Tibial nerve (tissue), 4 donors: ENCODE measurements at places on chromosomes 16 and 17. TPM values are rescaled to one million over a fixed set of nuclear protein-coding genes. Genes with fewer than 3 reads are reported as not detected.

- no peaks in the 10 kb centered on the region for H3K27me3 ChIP-seq
- H3K4me1 ChIP-seq = peaks cover 8% of the 10 kb centered on the region
- no peak for DNase-seq
Measured at GRCh38 chr17:8044819-8045810, 6.3 kb downstream of the ALOX15B start.

The CNGB1 gene
- not detected for total RNA-seq

DNA sequence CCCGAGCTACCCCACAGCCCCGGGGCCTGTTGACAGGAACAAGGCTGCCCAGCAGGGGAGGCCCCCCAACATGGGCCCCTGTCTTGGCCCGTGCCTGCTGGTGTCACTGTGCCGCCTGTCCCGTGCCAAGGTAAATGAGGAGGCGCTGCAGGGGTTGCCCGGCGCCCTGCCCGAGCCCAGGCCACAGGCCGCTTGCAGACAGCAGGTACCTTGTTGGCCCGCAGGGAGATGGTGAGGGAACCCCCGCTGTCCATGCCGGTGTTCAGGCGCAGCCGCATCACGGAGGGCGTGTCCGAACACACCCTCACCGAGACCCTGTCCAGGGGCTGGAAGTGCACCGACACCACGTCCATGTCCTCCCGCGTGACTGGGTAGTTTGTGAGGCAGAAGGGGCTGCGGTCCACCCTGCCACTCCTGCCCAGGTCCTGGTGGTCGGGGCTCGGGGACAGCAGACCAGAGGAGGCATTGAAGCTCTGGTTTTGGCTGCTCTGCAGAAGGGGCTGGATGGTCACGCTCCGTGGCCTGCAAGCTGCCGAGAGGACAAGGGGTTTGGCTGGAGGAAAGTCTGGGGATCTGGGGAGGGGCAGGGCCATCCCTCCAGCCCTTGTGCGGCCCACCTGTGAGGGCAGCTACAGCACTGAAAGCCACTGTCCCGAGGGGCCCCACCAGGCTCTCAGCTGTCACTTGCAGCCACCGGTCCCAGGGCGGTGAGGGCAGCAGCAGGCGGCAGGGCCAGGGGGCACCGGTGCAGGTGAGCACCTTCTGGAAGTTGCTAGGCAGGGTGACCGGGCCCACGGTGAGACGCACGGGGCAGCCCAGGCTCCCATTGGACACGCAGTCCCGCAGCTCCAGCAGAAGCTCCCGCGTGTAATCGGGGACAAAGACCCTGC lies 5.6 kb downstream of the PGAP6 start:
- no peaks in the 10 kb centered on the region for H3K27me3 ChIP-seq
- DNase-seq = no peak
- no peak overlapping the region for H3K4me3 ChIP-seq
- H3K4me1 ChIP-seq = peaks cover 8% of the 10 kb centered on the region
- H3K36me3 ChIP-seq = no peaks in the 10 kb centered on the region

The CX3CL1 gene
- total RNA-seq = 12.3 TPM

GRCh38 chr17:66192378-66192687 lies 400 bp upstream of the CEP112 start:
- no peak for DNase-seq
- H3K27me3 ChIP-seq = no peaks in the 10 kb centered on the region
- peaks cover 20% of the 10 kb centered on the region for H3K4me1 ChIP-seq
- peak overlapping the region; percentile 42 for H3K27ac ChIP-seq
- no peaks in the 10 kb centered on the region for H3K36me3 ChIP-seq

DNA sequence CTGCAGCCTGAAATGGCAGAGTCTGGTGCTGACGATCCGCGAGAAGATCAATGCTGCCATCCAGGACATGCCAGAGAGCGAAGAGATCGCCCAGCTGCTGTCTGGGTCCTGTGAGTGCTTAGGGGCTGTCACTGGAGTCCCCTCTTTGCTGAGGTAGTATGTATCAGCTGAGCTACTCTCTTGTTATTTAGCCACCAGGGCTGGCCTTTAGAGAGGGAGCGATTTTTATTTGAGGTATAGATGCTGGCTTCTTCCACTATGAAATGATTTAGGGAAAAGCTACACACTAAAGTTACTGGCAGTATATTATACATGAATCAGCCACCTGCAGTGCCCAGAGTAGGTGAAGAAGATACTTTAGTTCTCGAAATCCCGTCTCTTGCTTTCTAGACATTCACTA lies 2.6 kb downstream of the CDK5RAP3 start:
- peaks cover 29% of the 10 kb centered on the region for H3K4me1 ChIP-seq
- peaks cover 53% of the 10 kb centered on the region for H3K36me3 ChIP-seq
- no peak overlapping the region for H3K4me3 ChIP-seq
- H3K27ac ChIP-seq = no peak overlapping the region
- H3K27me3 ChIP-seq = no peaks in the 10 kb centered on the region

GRCh38 chr17:43608313-43608712 lies 53.4 kb downstream of the MEOX1 start:
- no peaks in the 10 kb centered on the region for H3K4me1 ChIP-seq
- no peak overlapping the region for H3K4me3 ChIP-seq
- H3K36me3 ChIP-seq = no peaks in the 10 kb centered on the region
- no peak overlapping the region for H3K27ac ChIP-seq

- H3K4me1 ChIP-seq = no peaks in the 10 kb centered on the region
- H3K27ac ChIP-seq = no peak overlapping the region
- H3K27me3 ChIP-seq = peaks cover 3% of the 10 kb centered on the region
- no peak for DNase-seq
- no peaks in the 10 kb centered on the region for H3K36me3 ChIP-seq
- no peak overlapping the region for H3K4me3 ChIP-seq
Measured at GRCh38 chr17:61524319-61524718, 66.7 kb downstream of the NACA2 start.

GRCh38 chr16:86821895-86822294 lies 243.5 kb downstream of the FOXL1 start:
- no peaks in the 10 kb centered on the region for H3K4me1 ChIP-seq
- H3K27me3 ChIP-seq = peaks cover 39% of the 10 kb centered on the region
- DNase-seq = no peak
- no peak overlapping the region for H3K4me3 ChIP-seq
- H3K36me3 ChIP-seq = no peaks in the 10 kb centered on the region

The HOXB8 gene
- total RNA-seq = not detected

DNA sequence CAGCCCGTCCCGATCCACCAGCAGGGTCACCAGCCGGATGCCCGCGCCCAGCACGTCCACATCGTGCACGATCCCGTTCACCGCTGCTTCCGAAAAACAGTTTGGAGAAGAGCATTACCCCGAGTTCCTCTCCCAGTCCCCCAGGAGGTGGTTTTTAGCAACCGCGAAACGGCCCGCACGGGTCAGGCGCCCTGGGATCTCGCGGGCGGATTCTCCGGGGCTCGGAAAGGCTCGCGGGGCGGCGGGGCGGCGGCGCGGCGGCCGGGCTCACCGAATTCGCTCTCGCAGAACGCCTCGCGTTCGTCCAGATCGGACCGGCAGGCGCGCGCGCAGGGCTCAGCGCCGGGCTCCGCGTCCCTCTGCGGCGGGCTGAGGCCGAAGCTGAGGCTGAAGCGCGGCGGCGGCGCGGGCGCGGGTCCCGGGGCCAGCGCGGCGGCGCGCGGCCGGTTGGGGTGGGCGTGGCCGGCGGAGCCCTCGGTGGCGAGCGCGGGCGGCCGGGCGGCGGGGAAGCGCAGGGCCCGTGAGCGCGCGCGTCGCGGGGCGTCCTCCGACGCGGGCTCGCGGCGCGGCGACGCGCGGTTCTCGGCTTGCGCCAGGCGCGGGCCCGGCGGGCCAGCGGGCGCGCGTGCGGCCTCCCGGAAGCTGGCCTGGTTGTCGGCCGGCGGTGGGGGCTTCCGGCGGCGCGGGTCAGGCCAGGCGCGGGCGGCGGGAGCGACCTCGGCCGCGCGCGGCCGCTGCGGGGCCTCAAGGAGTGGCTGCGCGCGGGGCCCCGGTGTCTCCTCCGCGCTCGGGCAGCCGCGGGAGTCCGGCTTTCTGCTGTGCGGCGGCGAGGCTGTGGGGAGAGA lies 2.9 kb downstream of the C17orf58 start:
- H3K27me3 ChIP-seq = no peaks in the 10 kb centered on the region
- H3K4me3 ChIP-seq = peak overlapping the region; percentile 51
- H3K36me3 ChIP-seq = no peaks in the 10 kb centered on the region
- H3K27ac ChIP-seq = peak overlapping the region; percentile 91
- peak; percentile 68 for DNase-seq
- peaks cover 28% of the 10 kb centered on the region for H3K4me1 ChIP-seq

The NPIPA3 gene
- 0.87 TPM for total RNA-seq

DNA sequence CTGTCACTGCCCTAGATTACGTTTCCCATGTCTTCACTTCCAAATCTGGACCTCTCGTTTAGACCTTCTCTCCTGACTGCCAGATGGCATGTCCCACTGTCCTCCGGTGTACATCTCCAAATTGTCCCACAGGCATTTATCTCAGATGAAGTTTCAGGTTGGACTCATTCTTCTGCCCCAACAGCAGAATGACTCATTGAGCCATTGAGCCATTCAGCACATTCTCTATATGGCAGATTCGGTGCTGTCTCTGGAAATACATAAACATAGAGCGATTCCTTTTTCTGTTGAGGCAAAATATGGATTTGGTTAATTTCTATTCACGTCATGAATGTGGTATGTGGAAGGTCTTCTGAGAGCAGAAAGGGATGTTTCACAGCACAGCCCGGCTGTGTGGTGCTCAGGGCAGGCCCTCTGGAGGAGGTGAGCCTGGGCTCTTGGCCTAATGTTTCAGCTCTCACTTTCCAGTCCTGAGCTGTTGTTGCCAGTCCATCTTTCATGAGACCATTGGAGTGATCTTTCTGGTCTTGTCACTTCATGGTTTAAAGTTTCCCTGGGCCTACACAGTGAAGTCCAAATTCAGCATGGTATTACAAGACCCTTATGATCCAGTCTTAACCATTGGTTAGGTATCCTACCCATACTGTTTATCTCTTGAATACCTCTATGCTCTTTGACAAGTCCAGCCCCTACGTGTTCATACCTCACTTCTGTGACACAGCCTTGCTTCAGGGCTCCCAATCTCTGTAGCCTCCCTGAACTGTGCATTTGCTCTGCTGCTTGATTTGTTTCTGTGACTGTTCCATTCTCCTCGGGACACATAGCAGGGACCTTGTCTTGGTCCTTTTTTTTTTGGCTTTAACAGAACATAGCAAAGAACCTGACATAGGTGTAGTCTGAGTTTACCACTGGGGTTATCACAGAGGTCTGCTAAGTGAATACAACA lies 15.9 kb downstream of the HAPSTR1 start:
- H3K27me3 ChIP-seq = no peaks in the 10 kb centered on the region
- H3K4me3 ChIP-seq = no peak overlapping the region
- peaks cover 35% of the 10 kb centered on the region for H3K36me3 ChIP-seq
- DNase-seq = no peak
- peaks cover 82% of the 10 kb centered on the region for H3K4me1 ChIP-seq
- no peak overlapping the region for H3K27ac ChIP-seq

DNA sequence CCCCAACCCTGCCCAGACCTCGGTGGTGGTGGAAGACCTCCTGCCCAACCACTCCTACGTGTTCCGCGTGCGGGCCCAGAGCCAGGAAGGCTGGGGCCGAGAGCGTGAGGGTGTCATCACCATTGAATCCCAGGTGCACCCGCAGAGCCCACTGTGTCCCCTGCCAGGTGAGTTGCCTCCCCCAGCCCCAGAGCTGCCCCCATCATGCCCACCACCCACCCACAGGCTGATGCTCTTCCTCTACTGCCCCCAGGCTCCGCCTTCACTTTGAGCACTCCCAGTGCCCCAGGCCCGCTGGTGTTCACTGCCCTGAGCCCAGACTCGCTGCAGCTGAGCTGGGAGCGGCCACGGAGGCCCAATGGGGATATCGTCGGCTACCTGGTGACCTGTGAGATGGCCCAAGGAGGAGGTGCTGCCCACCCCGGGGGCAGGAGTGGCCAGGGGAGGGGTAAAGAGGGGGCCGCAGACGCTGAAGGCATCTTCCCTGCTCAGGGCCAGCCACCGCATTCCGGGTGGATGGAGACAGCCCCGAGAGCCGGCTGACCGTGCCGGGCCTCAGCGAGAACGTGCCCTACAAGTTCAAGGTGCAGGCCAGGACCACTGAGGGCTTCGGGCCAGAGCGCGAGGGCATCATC lies 8.4 kb downstream of the GALK1 start:
- peaks cover 95% of the 10 kb centered on the region for H3K36me3 ChIP-seq
- H3K4me1 ChIP-seq = no peaks in the 10 kb centered on the region
- H3K4me3 ChIP-seq = no peak overlapping the region

- DNase-seq = no peak
- no peak overlapping the region for H3K27ac ChIP-seq
- H3K4me1 ChIP-seq = no peaks in the 10 kb centered on the region
Measured at GRCh38 chr17:41402161-41402560, 4.8 kb upstream of the KRT31 start.

The CLEC19A gene
- not detected for total RNA-seq

GRCh38 chr17:31508288-31509094 lies 117.0 kb downstream of the RAB11FIP4 start:
- no peak overlapping the region for H3K27ac ChIP-seq
- H3K27me3 ChIP-seq = no peaks in the 10 kb centered on the region
- H3K4me3 ChIP-seq = peak overlapping the region; percentile 6
- peaks cover 28% of the 10 kb centered on the region for H3K4me1 ChIP-seq
- H3K36me3 ChIP-seq = no peaks in the 10 kb centered on the region

The PYCARD gene
- total RNA-seq = 27.8 TPM

GRCh38 chr16:73315645-73316044 lies 267.7 kb upstream of the ZFHX3 start:
- DNase-seq = no peak
- H3K27me3 ChIP-seq = no peaks in the 10 kb centered on the region
- H3K4me1 ChIP-seq = no peaks in the 10 kb centered on the region
- no peak overlapping the region for H3K27ac ChIP-seq

DNA sequence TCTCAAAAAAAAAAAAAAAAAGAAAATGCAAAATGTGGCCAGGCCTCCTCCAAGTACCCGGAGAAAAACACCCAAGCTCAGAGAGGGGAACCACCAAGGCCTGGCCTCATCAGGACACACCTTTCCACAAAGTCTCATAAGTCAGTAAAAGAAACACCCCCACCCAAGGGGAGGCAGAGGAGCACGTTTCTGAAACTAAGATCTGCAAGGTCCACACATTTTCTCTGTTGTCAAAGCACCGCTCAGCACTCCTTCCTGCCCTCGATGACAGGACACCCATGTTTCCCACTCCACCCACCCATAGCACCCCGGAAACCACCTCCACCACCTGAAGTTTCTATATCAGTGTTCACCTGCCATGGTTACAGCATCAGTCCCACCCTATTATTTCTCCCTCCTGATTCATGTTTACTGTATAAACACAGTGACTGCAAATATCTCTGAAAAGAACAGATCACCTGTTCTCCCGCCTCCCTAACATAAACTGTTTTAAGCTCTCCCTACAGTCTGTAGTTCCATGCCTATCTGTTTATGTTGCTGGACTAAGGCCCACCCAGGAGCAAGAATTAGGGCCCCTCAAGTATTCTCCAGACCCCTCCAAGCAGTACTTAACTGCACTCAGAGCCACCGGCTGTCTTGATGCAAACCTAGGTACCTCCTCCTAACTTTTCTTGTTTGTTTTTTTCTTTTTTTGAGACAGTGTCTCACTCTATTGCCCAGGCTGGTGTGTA lies 2.0 kb downstream of the CORO7 start:
- no peak overlapping the region for H3K4me3 ChIP-seq
- peaks cover 44% of the 10 kb centered on the region for H3K4me1 ChIP-seq
- H3K36me3 ChIP-seq = peaks cover 14% of the 10 kb centered on the region
- peak overlapping the region; percentile 90 for H3K27ac ChIP-seq

The MLKL gene
- total RNA-seq = 22.8 TPM
